ENCODE measurements at places on chromosomes 5 and 9. TPM values are rescaled to one million over a fixed set of nuclear protein-coding genes. Genes with fewer than 3 reads are reported as not detected.

Gene INPP5E
- total RNA-seq, result 10.0 TPM

Gene PDGFRB
- total RNA-seq, result 84.2 TPM

Gene NIM1K
- 0.74 TPM for total RNA-seq

Gene PNPLA7
- 0.50 TPM for total RNA-seq

Gene SOHLH1
- not detected for total RNA-seq

Gene SLC35D2
- 29.1 TPM for total RNA-seq

Gene ELAVL2
- total RNA-seq, result not detected

Gene HOMER1
- total RNA-seq, result 3.7 TPM

Gene FCN2
- not detected for total RNA-seq

Gene PRDM9
- not detected for total RNA-seq

Gene BRD3
- 9.2 TPM for total RNA-seq

Gene FIBCD1
- total RNA-seq, result 7.9 TPM

Gene ARSI
- total RNA-seq, result 11.8 TPM

Gene TMOD1
- 0.17 TPM for total RNA-seq

Gene MXD3
- total RNA-seq, result 89.0 TPM
